ENCODE measurements at places on chromosomes 4 and X.

DNA sequence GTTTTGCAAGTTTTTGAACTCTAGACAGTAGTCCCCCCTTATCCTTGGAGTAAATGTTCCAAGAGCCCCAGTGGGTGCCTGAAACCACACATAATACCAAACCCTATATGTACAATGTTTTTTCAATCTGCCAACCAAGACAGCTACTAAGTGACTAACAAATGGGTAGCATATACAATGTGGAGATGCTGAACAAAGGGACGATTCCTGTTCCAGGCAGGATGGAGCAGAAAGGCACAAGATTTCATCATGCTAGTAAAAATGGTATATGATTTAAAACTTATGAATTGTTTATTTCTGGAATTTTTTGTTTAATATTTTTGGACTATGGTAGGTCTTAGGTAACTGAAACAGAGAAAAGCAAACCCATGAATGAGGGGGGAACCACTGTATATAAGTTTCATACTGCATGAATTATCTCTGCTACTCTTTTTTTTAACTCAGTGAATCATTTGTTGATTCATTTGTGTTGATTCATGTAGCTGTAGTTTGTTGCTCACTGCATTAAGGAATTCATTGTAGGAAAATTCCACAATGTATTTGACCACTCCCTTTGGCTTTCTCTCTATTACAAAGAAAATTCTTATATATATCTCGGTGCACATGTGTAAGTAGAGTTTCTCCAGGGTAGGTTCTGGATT is 21.9 kb upstream of the ANXA3 start:
- no peak for DNase-seq

DNA sequence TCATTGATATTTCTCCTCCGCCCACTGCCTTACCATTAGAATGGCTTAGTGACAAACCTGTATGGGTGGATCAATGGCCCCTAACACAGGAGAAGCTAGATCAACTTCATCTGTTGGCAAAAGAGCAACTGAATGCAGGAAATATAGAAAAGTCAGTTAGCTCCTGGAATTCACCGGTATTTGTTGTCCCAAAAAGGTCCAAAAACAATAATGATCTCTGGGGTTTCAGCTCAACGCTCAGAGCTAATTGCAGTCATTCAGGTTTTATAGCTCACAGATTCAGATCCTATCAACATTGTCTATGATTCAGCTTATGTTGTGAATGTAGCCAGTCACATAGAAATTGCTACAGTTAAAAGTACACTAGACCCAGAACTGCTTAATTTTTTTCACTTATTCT is 124.0 kb upstream of the ZCCHC13 start:
- no peak for DNase-seq

DNA sequence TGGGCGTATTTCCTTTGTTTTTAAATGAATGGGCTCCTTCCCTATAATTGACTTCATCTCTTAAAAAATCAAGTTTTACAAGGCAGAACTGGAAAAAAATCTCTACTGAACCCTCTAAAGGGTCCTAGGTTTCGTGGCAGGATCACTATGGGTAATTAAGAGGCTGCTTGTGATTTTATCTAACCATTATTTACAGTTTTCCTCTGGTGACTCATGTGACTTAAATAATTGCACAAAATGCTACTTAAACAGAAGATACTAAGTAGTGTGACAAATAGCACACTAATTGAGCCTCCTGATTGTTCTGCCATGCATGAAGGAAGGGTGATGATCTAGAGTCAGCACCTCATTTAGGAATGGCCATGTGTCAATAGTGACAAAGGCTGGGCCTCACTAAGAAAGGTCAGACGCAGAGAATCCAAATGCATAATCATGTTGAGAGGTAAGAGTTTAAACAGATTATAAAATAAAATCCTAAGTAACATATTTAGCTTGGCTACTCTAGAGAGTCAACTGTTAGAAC is 35.5 kb downstream of the OFD1 start:
- no peak for DNase-seq

DNA sequence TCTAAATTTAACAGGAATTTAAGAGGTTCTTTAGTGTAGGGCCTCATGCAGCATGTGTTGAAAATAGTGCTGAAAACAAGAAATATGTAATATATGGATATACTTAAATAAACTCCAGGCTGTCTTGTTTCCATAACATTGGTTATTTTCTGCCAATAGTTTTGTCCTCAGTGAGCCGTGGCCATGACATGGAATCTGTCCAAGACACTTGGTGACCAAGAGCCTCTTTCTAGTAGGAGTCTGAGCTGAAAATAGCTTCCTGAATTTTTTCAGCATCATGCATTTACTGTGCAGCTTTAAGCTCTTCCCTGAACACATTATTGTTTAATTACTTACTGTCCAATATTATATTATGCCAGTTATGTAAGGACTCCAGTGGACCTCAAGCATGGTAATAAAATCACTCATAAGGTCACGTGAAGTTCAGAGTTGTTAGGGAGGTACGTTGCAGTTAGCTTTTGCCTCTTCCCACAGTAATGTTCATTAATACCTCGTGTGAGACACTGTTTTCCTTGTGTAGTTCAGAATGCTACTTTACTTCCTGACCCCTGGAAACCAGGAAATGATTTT is 488.2 kb downstream of the GRID2 start:
- DNase-seq, result no peak

GRCh38 chrX:130874751-130875150 is 28.3 kb downstream of the ENOX2 start:
- no peak for DNase-seq

DNA sequence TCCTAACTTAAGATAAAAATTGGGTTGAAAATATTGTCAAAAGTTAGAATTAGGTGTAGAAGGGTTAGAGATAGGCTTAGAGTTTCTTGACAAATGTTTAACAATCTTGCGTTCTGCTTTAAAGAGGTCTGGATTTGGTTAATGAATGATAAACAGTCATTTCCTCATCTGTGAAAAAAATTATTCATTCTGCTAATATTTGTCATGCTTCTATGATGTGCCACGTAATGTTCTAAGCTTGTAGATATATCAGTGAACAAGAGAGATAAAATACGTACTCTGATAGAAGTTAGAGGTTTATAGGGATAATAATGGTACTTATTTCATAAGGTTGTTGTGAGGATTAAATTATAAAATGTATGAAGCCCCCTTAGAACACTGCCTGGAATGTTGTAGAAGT is 443.0 kb upstream of the GALNT7 start:
- no peak for DNase-seq

DNA sequence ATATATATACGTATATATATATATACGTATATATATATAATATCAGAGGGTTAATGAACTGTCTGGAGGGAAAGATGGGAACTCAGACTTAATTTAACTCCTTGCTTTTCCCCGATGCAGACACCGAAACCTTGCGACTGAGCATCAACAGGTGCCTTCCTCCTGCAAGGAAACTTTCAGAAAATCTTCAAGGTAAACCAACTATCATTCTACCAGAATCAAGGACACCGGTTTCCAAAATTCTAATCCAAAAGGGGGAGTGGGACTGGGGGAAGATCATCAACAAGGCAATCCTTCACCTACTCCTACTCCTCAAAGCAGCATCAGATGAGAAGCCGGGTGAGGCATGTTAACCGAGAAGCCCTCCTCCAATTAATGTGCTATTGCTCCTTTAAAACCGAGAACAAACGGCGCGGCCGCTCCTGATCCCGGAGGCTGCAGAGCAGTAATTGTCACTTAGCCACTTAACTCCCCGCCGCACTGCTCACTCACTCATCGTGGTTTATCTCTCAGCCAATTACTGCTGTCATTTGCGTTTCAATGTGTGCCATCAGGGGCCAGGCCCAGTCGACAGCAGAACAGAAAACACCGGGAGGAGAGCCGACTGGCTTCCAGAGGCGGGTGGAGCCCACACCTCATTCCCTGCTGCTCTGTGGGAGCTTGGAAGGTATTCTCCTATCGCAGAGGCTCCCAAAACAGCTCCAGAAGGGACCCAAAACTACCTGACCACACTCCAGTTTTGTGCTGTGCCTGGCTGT is 61.7 kb downstream of the MAML3 start:
- DNase-seq, result no peak

GRCh38 chr4:103100691-103101090 is 1.1 kb upstream of the BDH2 start:
- no peak for DNase-seq

DNA sequence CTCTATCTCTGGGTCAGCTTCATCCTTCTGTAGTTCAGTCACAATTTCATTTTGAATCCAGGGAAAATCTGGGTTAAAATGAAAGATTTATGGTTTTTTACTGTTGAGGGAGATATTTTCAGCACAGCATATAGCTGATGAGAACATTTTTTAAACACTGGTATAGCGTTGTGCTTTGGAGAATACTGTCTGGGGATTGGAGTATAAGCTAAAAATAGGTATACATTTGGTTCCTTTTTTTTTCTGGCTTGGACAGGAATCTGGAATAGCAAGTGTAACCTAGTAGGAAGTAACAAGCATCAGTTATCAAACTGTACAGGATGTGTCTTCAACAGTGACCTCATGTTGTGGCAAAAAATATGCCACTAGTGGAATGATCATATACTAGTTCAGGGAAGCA is 149.1 kb downstream of the GRXCR1 start:
- no peak for DNase-seq

GRCh38 chr4:80587871-80588385 is 252.4 kb downstream of the CFAP299 start:
- DNase-seq, result no peak

DNA sequence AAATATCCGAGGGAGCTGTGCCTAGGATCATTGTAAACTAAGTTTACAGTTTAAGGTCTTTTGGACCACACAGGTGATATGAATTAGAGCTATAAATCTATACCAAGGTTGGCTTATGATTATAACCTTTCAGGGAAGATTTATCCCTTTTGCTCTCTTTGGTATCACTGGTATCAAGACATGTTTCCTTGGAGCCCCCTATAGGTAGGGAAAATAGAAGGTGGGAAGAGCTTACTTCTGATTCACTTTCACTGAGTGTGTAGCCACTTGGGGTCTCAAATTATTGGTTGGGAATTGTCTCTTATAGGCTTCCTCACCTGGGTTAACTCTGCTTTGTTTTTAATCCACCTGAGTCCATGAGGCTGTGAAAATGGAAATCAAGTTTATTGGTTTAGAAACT is 262.1 kb upstream of the NR3C2 start:
- no peak for DNase-seq

- no peak for DNase-seq
These were observed 231.1 kb downstream of the STPG2 start for GRCh38 chr4:97912156-97912555.

DNA sequence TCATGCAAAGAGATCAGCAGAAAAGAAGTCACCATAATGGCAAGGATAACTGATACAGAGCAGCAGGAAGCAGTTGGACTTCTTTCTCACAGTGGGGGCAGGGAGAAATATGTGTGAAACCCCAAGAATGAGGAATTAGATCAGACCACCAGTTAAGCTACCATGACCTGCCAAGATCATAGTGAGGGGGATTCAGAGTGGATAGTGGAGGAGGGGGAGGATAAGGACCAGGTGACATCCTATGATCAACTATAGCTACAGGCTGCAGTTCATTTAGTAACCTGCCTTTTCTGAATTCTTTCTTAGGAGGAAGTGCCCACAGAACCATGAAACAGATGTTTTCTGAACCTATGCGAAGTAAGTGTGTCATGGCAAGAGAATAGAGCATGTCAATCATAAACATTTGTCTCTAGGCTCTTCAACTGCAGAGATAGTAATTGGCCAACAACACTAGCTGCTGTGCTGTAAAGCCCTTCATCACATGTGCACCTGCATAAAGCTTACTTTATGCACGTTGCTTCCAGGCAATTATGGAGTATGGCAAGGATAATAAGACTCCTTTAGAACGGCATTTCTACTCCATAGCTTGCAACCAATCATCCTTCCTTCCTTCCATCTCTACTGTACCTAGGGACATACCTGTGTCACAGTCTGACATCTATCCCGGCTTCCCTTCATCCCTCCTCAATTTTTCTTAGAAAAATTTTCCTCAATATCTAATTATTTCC is 329.7 kb downstream of the EPHA5 start:
- DNase-seq, result no peak

- no peak for DNase-seq
These were observed 22.2 kb downstream of the TMPRSS11A start for GRCh38 chr4:67941074-67941473.

GRCh38 chrX:70852294-70852693 is 56.2 kb downstream of the TEX11 start:
- no peak for DNase-seq

- no peak for DNase-seq
These were observed 51.2 kb downstream of the DCUN1D4 start for GRCh38 chr4:51894059-51894645.

GRCh38 chr4:5033281-5033841 is 14.1 kb upstream of the CYTL1 start:
- DNase-seq, result no peak

DNA sequence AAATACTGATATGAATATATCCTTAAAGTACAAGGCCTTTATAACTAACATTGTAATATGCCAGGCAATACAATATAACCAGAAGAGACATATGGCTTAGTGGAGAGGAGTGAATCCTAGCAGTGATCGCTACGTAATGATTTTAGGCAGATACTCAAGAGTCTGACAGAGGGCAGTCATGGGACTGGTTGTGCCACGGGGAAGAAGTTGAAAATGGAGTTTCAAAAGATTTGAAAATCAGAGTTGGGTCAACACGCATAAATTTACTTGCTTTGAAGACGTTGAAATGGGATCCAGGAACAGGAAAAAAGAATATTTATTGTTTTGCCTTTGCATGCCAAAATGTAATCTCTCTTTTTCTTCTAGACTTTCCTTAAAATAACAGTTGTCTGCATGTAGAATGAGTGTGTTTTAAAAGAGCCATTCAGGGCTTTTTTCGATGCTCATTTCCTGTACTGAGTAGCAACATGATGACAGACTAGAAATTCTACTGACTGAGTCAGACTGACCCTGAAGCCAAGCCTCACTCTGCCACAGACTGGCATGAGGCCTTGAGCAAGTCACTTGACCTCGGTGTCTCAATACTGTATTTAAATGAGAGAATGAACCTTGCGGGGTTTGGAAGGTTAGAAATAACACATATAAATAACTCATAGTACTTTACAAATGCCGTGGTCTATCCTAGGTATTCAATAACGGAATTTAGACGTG is 8.1 kb upstream of the SMS start:
- DNase-seq, result no peak

- no peak for DNase-seq
These were observed 913 bp upstream of the PRDM8 start for GRCh38 chr4:80196259-80196921.

DNA sequence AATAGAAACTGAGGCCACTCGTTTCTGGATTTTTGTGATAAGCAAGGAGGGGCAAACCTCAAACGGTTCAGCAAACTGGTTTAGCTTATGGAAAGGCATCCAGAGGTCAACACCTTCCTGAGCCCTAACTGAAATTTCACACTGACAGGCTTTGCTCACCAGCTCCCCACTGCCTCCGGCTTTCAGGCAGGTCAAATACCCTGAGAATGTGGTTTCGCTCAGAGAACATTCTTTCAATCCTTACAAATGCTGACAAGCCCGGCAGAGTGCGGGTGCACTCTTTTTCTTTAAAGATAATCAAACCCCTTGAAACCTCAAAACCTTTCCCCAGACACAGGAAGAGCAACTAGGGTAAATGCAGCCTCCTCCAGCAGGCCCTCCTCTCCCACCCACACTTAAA is 41.5 kb downstream of the CD40LG start:
- DNase-seq, result no peak

GRCh38 chrX:35664833-35665232 is 133.3 kb upstream of the MAGEB16 start:
- DNase-seq, result no peak

Measured in stimulated activated CD8-positive, alpha-beta memory T cell treated with anti-CD3 and anti-CD28 coated beads, Interleukin-15, amount 100 ng/mL, for 24 hours (primary cell).